Kidney glomerular epithelial cell (primary cell): ENCODE measurements at places on chromosomes 1 and 21.

GRCh38 chr1:81008293-81008692 is 792.4 kb upstream of the ADGRL2 start:
- DNase-seq = no peak

GRCh38 chr1:51842261-51842660 is 36.3 kb downstream of the NRDC start:
- no peak for DNase-seq

DNA sequence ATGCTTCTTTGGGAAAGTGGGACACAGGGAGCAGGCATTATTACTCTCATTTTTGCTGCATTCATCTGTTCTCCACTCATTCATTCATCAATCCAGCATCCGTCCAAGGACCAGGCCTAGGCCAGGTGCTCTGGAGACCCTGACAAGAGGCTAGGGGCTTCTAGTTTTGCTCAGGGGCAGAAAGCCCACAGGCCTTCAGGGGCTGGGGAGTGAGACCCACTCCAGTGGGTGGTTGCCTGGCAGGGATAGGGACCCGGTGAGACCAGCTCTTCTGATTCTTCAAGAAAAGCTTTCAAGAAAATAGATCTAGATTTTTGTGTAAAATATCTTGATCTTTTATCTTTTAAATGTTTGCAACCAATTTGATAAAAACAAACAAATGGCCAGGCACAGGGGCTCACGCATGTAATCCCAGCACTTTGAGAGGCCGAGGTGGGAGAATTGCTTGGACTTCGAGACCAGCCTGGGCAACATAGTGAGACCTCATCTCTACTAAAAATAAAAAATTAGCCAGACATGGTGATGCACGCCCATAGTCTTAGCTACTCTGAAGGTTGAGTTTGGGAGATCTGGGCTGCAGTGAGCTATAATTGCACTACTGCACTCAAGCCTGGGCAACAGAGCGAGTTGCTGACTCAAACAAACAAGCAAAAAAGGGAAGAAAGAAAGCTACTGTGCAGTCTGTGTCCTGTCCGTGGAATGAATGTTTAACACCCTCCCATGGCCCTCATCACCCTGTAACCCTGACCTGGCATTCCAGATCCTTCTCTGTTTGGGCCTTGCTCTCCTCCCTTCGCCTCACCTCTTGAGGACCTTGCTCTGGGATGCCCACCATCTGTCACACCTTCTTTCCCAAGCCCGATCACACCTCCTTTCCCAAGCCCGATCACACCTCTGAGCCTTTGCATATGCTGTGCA is 17.3 kb upstream of the LRP8 start:
- no peak for DNase-seq

DNA sequence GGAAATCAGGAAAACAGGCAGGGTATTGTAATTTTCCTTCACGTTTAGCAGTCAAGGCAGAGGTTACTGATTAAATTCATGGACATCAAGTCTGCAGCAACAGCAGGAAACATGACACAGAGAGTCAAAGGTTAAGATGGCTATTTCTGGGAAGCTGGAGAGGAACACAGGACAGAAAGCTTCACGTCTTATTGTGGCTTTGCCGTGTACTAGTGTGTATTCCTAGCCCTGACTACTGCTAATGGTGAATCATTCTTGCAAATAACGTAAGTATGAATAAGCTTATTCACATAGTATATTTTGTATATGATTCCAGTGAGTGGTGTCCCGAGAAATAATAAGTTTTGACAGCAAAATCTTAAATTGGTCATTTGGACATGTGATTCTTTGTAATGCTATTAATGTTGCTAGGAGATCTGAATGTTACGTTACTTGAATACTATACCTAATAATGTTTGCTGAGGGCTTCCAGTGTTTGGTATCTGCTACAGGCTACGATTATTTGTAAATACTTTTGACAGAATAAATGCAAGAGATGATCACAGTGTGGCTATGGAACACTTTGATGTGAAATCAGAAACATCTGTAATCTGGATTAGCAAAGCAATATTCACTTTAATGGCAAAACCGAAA is 77.4 kb downstream of the DISP1 start:
- no peak for DNase-seq

- DNase-seq = no peak
These were observed 126.0 kb downstream of the PRDM2 start for GRCh38 chr1:13826009-13826408.

DNA sequence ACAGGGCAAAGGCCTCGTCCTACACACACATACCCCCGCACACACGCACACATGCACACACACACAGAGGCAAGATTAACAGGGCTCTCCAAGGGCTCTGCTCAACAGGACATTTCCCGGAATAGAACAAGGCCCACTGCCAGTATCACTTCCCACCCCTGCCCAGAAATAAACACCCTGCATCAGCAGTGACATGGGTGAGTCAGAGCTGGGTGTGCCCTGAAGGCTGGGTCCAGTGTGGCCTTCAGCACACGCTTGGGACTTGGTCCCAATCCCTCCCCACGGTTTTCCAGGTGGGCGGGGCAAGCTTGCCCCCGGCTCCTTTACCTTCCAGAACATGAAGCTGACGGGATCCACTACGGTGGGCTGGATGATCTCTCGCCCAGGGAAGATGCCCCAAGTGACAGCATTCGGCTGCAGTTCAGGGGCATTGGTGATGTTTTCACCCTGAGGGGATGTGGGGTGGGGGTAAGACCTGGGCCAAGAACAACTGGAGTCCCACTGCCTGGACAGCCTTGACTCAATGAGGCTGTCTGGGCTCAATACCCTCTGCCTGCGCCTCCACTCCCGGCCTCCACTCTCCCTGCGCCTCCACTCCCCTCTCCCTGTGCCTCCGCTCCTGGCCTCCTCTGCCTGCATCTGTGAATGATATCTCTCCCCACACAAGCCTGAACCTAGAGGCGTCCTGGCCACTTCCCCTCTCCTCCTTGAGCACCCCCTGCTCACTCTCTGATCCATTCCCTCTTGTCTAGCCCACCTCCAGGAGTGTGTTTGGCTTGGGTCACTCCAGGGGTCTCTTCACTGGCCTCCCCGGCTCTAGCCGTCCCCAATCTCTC is 14.7 kb downstream of the MTHFR start:
- DNase-seq = no peak

DNA sequence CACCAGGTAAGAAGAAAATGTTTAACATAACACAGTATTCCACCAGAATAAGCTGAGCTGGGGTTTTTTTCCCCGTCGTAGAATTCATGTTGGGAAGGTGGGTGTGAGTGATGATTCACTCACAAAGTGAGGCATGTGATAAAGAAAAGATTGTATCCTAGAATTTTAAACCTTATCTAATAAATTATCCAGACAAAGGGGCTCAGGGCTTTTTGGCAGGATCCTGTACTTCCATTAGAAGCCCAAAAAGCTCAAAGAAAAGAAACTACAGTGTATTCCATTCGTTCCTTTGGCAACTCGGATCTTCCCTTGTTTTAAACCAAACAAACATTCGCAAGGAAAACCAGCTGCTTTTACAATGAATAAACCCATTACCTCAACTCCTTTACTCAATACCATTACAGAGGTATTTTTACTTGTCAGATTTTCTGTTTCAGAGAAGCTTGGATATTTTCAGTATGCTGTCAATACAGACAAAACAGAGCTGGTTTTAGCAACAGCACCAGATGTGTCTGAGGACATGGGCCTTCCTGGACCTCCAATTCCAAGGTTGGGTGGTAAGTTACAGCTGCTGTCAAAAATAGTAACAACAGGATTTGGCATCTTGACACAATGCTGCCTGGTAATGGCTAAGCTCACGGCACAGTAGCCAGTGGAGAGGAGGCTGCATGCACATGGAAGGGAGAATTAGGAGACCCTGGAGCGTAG is 159.9 kb upstream of the RUNX1 start:
- peak; percentile 34 for DNase-seq

DNA sequence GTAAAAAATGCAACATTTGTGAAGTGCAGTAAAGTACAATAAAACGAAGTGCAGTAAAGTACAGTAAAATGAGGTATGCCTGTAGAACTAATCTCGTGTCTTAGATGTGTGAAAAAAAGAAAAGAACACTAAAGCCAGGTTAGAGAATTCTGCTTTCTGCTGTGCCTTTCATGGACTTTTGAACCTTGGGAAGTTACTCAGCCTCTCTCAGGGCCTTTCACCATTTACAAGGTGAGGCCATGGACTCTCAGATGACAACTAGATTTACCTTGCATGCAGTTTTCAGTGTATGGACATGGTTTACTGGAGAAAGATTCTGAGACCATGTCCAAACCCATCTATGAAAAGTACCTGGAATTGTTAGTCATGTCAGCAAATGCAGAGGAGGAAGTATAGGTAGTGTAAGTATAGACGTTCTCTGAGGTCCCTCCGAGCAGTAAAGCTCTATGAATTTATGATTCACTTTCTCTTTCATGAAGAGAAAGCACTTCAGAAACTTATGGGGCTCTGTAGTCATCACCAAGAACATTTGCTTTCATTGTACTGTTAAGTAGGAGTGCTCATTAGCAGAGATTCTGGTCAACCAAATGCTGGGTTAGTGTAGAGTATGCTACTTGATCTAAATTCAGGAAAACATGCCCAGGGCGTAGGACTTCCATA is 143.1 kb downstream of the CACNA1E start:
- no peak for DNase-seq

DNA sequence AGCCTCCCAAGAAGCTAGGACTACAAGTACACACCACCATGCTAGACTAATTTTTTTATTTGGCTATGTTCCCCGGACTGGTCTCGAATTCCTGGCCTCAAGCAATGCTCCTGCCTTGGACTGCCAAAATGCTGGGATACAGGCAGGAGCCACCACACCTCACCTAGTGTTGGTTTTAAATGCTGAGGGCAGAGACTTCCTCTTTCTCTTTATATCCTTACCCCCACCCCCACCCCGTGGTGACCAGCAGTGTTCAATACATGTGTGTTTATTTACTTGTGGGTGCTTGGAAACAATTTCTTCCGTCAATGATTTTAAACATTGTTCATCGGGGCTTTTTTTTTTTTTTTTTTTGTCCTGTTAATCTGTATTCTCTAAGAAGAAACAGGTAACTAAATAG is 158.9 kb downstream of the ZBTB18 start:
- DNase-seq = no peak

DNA sequence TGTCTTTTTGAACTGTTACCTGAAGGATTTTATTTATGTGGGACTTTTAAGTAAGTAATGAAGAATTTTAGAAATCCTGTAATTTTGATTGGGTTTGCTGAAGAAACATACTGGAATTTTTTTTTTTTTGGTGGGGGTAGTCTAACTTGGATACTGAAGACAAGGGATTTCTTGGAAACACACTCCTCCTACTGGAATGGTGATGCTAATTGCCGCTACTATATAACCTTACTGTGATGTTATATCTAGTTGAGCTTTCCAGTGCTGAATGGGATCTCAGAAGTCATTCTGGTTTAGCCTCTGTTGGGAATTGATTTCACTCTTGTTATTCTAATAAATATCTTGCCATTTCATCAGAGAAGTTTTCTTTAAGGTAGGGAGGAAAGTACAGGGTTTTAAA is 8.4 kb downstream of the PPP2R5A start:
- DNase-seq = peak; percentile 33

GRCh38 chr1:8312235-8313218 is 5.4 kb upstream of the SLC45A1 start:
- no peak for DNase-seq

- DNase-seq = no peak
These were observed 32.7 kb upstream of the CD2 start for GRCh38 chr1:116721451-116722007.

DNA sequence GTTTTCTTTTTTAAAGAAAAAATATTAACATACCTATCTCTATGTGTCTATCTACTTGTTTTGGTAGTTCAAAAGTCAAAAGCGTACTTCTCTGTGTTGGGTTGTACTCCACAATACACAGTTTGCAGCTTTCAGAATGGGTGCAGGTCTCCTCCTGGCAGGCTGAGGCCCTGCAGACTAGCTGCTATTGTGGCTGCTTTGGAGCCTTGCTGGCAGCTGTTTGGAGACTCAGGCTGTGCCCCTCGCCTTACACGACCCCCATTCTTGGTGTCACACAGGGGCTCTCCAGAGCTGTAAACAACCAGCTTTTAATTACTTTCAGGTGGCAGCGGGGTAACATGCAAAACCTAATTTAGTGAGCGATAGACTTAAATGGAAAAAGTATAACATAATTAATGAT is 160.4 kb downstream of the DSCAM start:
- DNase-seq = no peak

DNA sequence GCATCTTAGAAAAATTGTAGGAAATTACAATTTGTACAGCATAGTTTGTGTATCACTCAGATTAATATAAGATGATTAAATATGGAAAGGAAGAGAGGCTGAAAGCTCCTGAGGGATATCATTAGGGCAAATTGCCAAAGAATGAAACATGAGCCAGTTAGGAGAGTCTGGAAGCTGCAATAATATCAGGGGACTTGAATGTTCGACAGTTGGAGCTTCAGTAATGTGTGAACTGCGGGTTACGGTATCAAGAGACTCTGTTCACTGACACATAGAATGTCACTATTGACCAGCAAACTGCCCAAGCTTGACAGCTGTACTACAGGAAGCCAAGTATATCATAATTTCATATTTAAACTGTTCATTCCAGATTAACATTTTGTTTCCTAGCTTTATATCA is 157.2 kb downstream of the DENND1B start:
- DNase-seq = no peak

DNA sequence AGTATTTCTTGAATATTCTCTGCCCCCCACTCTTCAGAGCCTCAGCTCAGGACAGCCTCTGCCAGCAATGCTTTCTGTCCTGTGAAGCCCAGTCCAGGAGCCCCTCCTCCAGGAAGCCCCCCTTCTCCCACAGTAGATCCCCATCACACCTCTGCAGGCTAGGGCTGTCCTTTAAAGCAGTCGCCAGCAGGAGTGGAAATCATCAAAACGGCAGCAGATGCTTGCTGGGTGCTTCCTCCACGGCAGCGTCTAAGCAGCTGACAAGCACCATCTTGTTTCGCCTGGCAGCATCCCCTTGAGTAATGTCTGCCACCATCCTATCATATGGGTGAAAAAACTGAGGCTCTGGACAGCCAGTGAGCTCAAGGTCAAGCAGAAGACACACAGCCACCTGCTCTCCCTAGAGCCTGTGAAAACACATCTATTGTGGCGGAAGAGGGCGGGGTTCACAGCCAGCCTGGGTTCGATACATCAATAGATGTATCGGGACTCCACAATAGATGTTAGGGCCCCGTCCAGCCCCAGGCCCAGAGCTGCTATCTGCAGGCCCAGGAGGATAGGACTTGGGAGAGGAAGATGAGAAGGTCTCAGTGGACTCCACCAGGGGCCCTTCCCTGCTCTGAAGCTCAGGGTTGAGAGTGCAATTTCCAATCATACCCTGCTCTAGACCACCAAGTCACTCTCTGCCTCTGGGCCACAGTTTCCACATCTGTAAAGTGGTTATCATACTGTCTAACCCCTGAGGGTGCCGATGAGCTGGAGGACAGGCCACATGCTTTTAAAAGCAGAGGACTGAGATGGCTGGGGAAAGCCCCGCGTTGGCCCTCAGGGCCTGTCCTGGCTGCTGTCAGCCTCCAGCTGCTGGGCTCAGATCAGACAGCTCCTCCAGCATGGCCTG is 17.5 kb downstream of the RUNX3 start:
- DNase-seq = no peak

- DNase-seq = no peak
These were observed 594.2 kb downstream of the LMO4 start for GRCh38 chr1:87922885-87923284.

DNA sequence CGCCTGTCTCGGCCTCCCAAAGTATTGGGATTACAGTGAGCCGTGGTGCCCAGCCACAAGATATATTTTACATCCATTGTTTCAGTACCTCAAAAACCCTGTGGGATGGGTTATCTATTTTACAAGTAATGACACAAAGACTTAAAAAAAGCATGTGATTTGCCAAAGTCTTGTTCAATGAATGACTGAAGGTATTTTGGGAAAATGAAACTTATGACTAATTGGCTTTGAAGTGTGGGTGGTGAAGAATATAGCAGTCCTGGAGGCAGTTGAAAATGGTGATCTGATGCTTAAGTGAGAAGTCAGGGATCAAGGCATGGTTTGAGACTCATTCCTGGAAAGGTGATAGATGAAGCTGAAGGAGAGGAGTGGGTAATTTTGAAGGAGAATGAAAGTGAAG is 3.0 kb downstream of the SWT1 start:
- peak; percentile 3 for DNase-seq
